Stimulated activated CD8-positive, alpha-beta memory T cell treated with anti-CD3 and anti-CD28 coated beads, Interleukin-15, amount 100 ng/mL, for 24 hours (primary cell): ENCODE measurements at places on chromosomes 2 and 18.

- DNase-seq: no peak
Measured at GRCh38 chr2:14303366-14304115, 329.0 kb upstream of the LRATD1 start.

DNA sequence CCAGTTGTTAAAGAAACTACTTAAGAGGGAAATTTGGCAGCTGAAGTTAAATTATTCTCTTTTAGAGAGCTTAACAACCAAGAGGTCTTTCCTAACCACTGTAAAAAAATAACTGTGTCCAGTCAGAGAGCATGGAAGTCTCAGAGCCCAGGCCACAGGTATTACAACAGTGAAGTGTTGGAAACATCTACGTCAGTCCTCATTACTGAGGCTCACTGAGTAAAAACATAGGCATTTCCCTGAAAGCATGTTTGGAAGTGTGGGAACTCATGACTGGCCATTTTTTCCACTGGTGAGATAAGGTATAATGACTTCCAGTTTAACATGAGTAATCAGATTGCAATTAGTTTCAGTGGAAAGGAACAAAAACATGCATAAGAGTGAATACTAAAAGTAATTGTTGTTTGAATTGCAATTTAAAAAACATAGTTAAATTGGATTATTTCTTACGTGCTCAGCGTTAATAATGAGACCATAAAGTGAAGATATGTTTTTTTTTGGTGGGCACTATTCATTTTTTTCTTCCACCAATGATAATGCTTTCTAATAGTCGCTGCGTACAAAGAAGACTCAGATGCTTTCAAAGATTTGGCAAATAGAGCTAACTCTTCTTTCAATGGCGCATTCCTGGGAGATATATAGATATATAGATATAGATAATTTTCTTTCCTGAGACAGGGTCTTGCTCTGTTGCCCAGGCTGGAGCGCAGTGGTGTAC, 60.8 kb downstream of the EFEMP1 start:
- no peak for DNase-seq

- no peak for DNase-seq
Measured at GRCh38 chr18:43587538-43588153, 310.4 kb upstream of the SYT4 start.

GRCh38 chr18:35010993-35011392, 30.2 kb upstream of the MAPRE2 start:
- no peak for DNase-seq

DNA sequence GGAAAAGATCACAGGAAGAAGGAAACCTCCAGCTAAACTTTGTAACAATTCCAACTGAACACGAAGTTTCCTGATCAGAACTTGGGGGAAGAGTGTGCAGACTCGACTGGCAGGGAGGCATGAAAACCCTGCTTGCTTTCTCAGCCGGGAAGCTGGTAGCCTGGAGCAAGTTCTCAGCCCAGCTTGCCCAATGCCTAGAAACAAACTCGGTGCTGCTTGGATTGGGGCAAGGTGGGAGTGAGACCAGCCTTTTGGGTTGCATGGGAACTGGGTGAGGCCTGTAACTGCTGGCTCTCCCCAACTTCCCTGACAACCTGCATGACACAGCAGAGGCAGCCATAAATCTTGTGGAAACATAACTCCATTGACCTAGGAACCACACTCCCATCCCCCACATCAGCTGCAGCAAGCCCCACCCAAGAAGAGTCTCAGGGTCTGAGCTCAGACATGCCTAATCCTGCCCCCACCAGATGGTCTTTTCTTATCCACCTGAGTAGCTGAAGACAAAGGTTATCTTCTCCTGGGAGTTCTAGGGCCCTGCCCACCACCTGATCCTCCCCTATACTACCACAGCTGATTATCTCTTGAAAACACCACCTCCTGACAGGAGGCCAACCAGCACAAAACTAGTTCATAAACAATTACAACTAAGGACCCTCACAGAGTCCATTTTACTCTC, 1859.7 kb upstream of the CELF4 start:
- no peak for DNase-seq

DNA sequence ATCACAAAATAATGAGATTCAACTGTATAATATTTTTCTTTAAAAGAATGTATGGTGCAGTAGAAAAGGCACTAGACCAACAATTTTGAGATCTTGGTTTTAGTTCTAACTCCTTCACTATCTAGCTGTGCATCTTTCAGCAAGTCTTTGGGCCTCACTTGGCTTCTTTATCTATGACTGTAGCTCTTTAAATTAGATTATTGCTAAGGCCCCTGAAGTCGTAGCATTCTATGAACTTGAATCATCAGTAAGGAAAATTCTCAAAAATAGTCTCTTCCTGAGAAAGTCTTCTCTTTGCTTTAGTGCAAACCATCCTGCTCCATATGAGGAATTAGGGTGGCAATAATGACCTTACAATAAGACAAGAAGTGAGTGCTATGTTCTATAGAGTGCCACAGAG, 140.4 kb downstream of the FTCDNL1 start:
- DNase-seq: no peak

DNA sequence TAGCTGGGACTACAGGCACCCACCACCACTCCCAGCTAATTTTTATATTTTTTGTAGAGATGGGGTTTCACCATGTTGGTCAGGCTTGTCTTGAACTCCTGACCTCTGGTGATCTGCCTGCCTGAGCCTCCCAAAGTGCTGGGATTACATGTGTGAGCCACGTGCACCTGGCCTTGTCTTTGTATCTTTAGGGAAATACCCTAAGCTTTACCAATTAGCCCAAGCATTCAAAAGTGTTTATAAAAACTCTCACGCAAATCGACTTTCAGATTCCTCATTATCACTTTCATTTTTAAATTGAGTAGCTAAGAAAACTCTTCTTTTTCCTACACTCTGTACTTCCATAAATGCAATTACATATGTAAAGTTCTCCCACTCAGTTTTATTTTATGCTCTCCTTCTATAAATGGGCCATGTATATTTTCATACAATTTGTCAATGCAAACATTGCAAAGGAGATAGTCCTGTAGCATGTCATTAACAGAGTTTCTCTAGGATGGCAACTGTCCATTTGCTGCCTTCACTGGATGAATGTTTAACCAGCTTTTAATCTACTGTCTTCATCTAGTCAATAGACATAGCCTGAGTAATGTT, 326.2 kb upstream of the LRATD1 start:
- DNase-seq: no peak

GRCh38 chr18:51266773-51267172, 69.3 kb upstream of the MEX3C start:
- DNase-seq: no peak

GRCh38 chr18:76412818-76413565, 82.0 kb downstream of the ZNF516 start:
- no peak for DNase-seq

DNA sequence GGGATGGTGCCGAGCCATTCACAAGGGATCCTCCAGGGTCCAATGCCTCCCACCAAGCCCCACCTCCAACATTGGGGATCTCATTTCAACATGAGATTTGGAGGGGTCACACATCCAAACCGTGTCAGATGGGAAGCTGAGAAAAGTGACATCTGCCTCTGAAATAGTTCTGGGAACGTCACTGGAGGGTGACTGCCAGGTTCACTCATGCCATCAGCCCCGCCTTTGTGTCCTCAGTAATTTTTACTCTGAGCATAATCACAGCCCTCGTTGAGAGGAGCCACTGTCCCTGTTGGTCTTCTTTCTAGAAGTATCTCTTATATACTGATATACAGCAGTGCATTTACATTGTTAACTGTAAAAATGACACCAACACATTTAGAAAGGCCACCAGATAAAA, 67.4 kb downstream of the KLHL29 start:
- no peak for DNase-seq

DNA sequence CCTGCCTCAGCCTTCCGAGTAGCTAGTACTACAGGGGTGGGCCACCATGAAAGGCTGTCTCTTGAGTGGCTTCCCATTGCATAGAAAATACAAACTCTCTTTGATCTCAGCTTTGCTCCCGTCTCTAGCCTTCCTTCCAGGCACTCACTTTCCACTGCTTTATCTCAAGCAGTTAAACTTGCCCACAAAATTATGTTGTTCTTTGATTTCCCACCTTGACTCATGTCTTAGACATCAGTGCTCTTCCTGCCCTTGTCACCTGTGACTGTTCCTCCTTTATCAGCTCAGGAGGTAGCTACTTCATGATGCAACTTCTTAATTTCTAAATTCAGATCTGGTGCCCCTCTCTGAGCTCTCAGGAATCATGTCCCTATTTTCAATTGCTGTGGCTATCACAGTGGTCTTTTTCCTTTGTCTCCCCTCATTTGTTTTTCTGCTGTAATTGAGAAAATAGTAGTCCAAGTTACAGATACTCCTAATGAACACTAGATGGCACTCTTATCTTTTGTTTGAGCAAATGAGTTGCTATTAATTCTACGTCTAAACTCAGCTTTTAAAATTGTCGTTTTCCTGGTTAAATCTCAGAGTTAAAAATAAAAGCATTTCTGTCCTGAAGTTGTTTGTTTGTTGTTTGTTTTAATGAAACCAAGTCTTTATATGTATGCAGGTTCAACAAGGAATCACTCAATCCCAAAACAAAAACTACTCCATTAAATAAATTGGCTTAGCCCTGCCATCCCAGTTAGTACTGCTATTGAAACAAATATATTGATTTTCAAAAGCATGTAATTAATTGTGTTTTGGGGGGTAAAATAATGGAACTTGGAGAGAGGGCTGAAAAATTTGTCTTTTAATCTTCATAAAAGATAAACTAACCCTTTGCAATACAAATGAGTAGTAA, 46.9 kb upstream of the GREB1L start:
- DNase-seq: no peak

DNA sequence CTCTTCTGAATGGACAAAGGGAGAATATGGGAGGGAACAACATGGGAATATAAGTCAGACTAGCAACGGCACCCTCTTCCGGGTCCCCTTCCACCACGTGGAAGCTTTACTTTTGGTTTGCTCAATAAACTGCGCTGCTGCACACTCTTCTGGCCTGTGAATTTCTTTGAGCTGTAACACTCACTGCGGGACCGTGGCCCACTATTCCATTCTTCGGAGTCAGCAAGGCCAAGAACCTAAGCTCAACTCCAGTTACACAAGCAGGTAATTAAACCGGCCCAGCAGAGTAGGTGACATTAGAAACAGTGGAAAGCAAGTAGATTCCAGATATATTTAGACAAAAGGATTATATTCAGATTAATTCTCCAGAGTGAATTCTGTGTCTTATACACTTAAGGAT, 697.4 kb upstream of the NXPH2 start:
- no peak for DNase-seq

DNA sequence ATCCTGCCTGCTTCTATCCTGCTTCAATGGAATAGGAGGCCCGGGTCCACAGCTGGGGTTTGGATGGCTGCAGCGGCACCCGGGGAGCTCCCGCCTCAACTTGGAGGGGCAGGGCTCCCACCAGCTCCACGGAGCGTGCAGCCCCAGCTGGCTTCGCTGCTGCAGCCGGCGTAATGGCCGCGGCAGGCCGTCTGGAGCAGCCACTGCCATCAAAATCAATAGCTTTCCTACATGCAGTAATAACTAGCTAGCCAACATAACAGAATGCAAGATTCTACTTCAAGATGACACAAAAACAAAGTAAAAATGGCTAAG, 154.2 kb upstream of the RMP24 start:
- no peak for DNase-seq

GRCh38 chr2:33064349-33064801, 117.6 kb downstream of the LTBP1 start:
- no peak for DNase-seq

GRCh38 chr2:149271575-149271974, 58.8 kb upstream of the LYPD6 start:
- no peak for DNase-seq

GRCh38 chr2:238874330-238875050, 26.6 kb downstream of the TWIST2 start:
- DNase-seq: no peak

- DNase-seq: no peak
Measured at GRCh38 chr18:41134426-41134825, 820.6 kb upstream of the PIK3C3 start.

- no peak for DNase-seq
Measured at GRCh38 chr2:212228743-212229171, 309.8 kb downstream of the ERBB4 start.

DNA sequence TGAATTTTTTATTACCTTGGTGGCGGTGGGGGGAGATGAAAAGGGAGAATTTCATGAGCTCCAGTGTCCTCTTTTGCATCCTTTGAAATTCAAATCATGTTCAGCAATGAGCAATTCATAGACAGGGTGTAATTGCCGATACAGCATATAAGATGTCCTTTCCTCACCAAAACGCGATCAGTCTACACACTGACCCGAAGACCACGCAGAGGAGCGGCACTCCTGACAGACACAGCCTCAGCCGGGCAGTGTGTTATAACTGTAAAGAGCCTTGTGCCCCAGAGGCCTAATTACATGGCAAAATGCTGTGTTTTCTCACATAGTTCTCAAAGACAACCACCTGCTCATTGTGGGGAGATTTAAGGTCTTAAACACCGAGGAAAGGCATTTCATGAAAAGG, 38.4 kb upstream of the APCDD1 start:
- no peak for DNase-seq

- DNase-seq: no peak
Measured at GRCh38 chr2:178629463-178629862, 149.2 kb downstream of the PLEKHA3 start.
